ENCODE measurements at places on chromosomes 7 and 10.

- DNase-seq, result peak; percentile 57
Measured at GRCh38 chr10:67788028-67788886, 49.7 kb downstream of the DNAJC12 start.

DNA sequence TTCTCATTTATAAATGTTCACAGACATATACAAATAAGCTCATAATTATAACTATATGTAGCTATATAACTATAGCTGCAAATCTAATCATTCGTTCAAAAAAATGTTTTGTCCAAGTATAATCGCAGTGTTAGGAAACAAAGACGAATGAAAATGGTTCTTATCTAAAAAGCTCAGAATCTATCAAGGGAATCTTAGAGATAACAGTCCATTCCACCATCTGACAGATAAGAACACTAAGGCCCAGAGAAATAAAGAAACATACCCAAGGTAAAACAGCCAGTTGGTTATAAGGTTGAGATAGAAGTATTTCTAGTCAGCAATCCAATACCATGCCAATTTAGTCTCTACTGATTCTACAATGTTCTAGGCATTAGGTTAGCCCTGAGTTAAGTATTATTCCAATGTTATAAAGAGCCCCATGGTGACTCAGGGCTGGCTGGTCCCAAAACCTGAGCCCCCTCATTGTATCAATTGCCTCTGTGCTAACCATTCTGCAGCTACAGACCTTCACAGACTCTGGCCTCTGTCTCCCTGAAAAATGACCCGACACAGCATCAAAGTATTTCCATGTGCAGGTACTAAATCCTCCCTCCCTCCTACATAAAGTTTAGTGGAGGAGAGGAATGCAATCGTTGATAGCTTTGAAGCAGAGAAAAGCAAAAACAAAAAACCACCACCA, 30.0 kb downstream of the CHCHD3 start:
- no peak for DNase-seq

GRCh38 chr10:34297541-34298345, 517.4 kb downstream of the PARD3 start:
- no peak for DNase-seq

DNA sequence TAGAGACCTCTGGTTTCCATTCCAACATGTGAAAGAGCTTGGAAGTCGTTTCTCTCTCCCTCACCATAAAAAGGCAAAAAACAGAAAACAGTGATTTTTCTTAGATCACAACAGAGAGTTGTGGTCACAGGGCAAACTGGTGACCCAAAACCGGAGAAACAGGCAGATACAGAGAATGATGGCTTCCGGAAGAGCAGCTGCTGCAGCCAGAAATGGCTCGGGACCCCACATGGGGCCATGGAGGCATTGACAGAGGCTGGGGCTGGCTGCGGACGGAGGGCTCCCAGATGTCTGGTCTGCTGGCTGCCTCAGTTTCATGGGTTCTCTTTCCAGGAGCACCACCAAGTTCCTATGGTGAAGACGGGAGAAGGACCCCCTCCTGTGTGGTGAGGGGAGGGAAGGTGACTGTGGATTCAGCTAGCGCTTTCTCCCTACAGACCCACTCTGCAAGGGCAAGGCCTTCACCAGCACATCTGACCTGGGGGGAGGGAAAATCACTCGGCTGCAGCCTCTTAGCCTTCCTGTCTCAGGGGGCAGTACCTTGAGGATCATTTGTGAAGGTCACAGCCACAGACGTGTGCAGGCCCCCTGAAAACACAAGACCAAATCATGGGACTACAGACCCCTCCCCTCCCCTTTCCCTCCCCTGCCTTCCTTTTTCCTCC, 81.4 kb downstream of the WDR37 start:
- no peak for DNase-seq

DNA sequence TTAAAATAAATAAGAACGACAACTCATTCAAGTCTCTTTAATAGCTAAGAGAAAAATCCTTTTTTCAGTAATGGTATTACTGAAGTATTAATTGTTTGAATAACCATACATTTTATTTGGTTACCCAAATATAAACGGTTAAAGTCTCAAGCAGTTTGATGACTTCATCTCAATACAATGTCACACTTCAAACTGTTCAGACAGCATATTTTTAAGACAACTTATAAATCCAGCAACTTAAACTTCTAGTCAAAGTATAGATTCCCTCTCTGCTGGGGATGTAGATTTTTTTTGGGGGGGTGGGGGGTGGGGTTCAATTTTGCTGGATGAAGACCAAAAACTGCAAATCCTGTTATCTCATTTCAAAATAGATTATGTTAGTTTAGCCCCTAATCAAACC, 42.0 kb downstream of the GNA12 start:
- no peak for DNase-seq

GRCh38 chr7:129041142-129042085, 13.5 kb downstream of the TNPO3 start:
- no peak for DNase-seq

DNA sequence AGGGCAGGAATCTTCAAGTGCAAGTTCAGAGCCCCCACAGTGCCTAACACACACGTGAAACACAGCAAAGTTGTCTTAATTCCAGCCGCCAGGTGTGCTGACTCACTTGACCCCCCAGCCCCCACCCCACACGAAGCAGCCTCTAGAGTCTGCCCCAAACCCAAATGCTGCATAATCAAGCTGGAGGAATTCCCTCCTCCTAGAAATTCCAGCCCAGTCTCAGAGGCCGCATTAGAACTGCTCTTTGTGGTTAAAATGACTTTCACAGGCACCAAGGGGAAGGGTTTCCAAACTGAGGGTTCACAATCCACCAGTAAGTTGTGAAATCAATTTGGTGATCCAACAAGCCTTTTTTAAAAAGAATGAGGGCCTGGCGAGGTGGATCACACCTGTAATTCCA, 67.0 kb upstream of the PLXNA4 start:
- no peak for DNase-seq

GRCh38 chr10:78178397-78178796, 144.7 kb downstream of the RPS24 start:
- DNase-seq, result no peak

Data from effector CD4-positive, alpha-beta T cell (primary cell).